Activated CD8-positive, alpha-beta memory T cell treated with anti-CD3 and anti-CD28 coated beads, Interleukin-2, amount 10 ng/mL, durations not matched to agents 7 days and 5 days (primary cell): ENCODE measurements at places on chromosomes 2 and 18.

- no peak for DNase-seq
These were observed 27.4 kb upstream of the WIPF1 start for GRCh38 chr2:174624895-174625430.

GRCh38 chr2:14778015-14778414 is 145.5 kb downstream of the LRATD1 start:
- no peak for DNase-seq

DNA sequence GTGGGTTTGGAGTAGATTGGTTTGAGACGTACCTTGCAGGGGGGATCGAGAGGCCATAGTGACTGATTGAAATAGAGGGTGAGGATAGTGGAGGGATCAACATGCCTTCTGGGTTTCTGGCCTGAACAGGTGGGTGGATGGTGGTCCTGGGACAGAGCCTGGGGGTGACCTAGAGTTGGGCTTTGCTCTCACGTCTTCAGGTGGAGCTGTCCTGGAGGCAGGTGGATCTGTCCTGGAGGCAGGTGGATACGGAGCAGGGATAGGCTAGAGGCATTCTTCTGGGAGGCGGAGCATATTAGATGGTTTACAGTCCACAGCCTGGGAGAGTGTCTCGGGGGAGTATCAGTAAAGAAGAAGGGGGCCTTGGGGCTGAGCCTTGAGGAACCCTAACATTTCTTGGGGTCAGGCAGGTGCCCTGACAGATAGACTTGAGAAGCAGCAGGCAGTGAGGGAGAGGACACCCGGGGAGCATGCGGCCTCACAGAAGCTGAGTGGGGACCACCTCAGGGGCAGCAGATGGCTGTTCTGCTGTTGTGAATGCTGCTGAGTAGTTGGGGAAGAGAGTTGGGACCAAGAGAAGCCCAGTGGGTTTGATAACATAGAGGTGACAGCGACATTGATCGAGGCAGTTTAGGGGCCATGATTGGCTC is 1.6 kb downstream of the CAPN10 start:
- no peak for DNase-seq

DNA sequence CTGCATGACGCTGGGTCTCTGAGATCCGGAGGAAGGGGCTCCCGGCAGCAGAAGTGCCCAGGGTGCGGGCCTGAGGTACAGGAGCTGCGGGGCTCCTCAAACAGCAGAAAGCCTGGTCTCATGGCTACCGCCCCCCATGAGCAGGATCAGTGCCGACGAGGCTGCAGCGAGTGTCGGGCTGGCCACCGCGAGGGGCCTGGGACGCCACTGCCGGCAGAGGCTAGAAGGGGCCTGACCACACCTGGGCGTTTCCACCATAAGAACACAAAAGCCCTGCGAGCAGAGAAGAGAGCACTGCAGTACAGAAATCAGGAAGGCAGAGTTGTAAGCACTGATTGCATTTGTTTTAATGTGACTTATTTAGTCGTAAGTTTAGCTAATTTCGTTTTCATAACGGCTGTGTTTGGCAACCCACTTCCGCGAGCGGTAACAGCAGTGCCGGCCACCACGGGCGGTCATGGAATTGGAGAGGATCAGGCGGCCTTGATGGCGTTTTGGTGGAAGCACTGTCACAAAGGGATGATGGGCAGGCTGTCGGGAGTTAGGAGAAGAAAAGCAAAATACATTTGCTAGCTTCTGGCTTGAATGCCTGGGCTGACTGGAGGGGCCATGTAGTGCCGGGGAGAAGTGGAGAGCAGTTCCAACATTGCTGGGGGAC is 117.4 kb downstream of the HDAC4 start:
- no peak for DNase-seq

GRCh38 chr2:128581849-128582244 is 263.2 kb upstream of the HS6ST1 start:
- peak; percentile 21 for DNase-seq

- no peak for DNase-seq
These were observed 45.0 kb downstream of the EMILIN2 start for GRCh38 chr18:2891526-2892431.

DNA sequence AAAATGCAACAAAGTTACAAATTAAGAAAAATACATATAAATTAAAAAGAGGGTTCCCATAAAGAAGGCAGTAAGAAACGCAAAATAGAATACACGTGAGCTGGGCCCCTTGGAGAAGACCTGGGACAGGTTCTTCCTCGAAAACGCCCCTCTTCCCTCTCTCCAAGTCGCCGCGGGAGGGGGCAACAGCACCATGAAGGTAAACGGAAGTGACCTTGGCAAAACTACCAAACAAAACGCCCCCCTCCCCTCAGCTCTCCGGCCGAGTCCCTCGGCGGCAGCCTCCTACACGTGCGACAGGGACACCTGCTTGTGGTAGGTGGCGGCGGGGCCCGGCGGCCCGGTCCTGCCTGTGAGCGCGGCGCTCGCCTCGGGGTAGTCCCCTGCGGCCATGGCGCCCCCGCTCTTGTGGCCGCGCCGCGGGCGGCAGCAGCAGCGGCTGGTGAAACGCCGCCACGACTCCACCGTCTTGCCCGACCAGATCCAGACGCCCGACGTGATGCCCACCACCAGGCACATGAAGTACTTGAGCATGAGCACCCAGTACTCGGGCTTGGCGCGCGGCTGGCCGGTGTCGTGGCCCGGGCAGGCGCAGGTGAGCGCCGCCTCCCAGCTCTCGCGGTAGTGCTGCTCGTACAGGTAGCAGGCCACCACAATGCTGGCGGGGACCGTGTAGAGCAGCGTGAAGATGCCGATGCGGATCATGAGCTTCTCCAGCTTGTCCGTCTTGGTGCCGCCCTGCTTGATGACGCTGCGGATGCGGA is 2.8 kb downstream of the FZD5 start:
- no peak for DNase-seq

GRCh38 chr2:11446733-11447248 is 19.2 kb downstream of the E2F6 start:
- DNase-seq = peak; percentile 55

GRCh38 chr2:161170958-161171932 is 11.0 kb downstream of the TANK start:
- no peak for DNase-seq

DNA sequence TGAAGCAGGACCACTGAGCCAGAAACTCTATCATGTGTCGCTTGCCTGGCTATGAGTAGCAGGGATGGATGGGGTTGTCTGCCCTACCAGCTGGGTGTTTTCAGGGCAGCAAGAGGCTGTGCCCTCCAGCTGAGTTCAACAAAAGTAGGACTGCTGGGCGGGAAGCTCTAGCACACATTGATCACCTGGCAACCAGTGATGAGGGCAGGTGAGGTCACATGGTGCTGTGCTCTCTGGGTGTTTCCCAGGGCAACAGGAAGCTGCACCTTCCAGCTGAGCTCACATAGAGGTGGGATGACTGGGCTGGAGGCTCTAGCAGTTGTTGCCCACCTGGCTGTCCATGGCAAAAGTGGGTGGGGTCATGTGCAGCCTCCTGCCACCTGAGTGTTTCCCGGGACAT is 487.3 kb upstream of the VWC2L start:
- no peak for DNase-seq

- DNase-seq = no peak
These were observed 101.6 kb upstream of the COPS8 start for GRCh38 chr2:236984046-236984445.

GRCh38 chr2:216651351-216651881 is 18.2 kb downstream of the IGFBP2 start:
- DNase-seq = no peak

DNA sequence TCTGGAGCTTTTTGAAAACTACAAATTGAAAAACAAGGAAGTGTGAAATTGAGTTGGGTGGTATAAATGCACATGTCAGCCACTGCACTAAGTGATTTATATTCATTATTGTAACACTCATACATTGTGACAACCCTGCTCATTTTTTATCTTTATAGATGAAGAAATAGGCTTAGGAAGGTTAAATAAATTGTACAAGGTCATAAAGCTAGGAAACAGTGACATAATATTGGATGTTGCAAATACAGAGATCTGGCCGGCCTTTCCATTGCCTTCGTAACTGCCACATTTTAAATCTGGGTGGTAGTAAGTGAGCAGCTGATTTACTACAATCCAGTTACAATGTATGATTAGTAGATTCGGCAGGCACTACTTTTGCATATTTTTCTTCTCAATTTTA is 76.6 kb upstream of the LPIN2 start:
- no peak for DNase-seq

- no peak for DNase-seq
These were observed 933 bp upstream of the ADNP2 start for GRCh38 chr18:80108121-80108536.

DNA sequence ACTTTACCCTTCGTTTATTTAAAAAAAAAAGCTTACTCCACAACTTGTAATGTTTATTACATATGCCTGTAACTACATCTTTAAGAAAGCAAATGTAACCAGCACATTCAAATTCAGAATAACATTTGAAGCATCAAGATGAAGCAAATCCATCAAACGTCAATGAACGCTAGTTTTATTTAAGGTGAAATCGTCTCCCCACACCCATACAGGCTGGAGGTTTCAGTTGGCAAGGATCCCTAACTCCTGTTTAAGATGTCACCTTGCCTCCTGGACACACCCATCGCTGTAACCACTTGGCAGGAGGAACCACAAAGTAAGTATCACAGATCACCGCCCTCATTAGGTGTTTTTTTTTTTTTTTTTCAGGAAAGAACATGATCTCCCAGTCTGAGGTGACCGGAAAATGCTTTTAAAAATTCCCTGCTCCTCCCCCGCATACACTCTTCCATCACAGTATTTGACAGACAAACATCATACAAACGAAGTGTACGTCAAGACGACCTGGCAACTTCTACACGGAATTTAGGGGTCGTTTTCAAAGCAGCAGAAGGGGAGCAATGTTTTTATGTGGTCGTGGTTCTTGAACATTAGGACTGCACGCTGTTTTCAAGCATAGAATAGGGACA is 19.7 kb upstream of the STPG4 start:
- peak; percentile 71 for DNase-seq

DNA sequence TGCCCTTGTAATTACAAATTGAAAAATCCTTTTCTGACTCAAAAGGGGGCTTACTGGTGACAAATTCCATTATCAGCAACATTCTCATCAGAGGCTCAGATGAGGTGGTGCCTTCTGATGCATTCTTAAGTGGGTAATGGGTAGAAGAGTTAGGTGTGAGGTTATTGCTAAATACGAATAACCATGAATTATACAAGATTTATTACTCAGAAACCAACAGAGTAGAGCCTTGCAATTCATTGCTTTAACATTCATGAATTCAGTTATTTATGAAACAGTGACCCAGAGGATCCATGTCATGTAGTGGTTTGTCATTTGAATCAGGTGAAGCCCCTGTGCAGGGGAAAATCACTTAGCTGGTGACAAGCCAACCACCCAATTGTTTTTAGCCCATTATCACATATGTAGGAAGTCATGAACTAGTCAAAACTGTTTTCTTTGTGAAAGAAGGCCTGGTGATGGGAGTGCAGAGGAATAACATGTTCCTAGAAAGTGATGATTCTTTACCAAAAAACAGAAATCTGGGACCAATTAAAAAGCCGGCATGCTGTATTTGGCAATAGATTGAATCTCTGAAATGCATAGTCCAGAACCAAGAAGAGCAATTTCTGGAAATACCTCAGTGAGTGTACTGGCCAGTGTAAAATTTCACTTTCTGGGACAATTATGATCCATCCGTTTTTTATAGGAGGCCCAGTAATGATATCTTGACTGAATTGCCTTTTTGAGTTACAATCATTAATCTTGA is 70.2 kb downstream of the CRIM1 start:
- no peak for DNase-seq

DNA sequence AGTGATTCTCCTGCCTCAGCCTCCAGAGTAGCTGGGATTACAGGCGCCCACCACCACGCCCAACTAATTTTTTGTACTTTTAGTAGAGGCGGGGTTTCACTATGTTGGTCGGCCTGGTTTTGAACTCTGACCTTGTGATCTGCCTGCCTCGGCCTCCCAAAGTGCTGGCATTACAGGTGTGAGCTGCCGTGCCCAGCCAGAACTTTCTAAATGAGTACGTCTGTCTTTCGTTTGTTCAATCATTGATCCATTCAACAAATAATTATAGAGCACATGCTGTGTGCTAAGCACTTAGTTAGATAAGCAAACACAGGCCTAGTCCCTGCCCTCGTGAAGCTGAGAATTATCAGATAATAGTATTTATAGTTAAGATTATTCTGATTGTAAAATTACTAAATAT is 56.5 kb downstream of the TTC39C start:
- no peak for DNase-seq

DNA sequence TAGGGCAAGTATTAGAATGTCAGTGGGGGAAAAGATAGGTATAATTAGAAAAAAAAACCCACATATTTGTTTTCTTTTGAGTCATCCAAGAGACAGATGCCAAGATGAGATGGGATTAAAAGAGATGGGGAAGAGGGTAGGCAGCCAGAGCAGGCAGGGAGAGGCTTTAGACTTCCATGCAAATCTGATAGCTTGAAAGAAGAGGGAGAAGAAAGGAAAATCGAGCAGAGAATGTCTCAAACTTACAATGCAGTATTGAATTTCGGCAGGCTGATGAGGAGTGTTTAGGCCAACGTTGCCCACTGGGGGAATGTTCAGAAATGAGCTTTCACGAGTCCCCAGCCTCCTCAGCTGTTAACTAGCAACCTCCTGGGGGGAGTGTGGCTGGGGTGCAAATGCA is 91.3 kb downstream of the SPATS2L start:
- DNase-seq = no peak

DNA sequence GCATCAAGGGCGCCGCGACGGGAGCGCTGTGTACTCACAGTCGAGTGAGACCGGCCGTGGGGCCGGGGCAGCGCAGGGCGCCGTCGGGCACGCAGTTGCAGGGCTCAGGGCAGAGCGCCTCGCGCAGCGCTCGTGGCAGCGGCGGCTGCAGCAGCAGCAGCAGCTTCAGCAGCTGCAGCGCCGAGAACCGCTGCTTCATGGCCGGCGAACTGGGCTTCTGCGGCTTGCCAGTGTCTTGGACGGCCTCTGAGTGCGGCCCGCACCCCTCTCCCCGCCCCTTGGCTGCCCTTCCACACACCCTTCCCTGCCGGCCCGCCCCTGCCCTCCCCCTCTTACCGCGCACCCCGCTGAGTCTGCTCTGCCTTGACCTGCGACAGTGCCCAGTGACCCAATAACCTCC is at the start of gene LHCGR:
TSS of gene LHCGR (minus strand) at position 252 of the 400 bp plus-strand sequence. CDS start at position 199, 53 bp downstream.
- DNase-seq = no peak

DNA sequence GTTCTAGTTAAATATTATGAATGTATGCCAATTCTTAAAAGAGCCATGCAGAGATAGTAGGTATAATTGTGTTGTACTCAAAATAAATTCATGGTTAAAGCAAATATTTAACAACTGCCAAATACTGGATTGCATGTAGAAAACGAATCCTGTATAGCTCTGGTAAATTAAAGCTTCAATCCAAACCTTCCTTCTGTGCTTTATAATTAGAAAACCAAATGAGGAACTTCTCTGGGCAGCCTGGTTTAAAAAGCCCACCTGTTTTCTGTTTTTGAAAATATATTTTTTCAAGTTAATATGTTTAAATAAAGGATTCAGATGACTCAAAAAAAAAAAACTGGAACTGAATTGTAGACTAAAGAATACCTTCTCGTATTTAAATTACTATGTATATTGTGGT is 48.3 kb upstream of the ITGA4 start:
- DNase-seq = no peak

DNA sequence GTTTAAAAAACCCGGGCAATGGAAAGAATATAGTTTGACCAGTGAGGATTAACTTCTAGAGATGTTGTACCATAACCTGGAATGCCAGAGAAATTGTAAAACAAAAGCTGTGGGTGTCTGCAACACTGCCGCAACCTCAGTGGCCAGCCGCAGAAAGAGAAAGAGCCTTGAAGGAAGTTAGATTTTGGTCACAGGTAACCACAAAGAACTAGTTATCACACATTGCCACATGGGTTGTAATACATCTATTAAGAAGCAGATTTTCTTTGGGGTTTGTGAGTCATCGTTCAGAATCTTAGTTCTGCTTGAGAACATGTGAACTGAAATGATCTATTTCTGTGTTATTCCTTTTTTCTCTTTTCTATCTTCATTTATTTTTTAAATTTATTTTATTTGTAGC is 222.9 kb upstream of the AGAP1 start:
- peak; percentile 82 for DNase-seq
